ENCODE measurements at places on chromosomes 4 and X. TPM values are rescaled to one million over a fixed set of nuclear protein-coding genes. Genes with fewer than 3 reads are reported as not detected.
A peak's percentile ranks its signal among the peaks of the same experiment; 100 is the strongest.

DNA sequence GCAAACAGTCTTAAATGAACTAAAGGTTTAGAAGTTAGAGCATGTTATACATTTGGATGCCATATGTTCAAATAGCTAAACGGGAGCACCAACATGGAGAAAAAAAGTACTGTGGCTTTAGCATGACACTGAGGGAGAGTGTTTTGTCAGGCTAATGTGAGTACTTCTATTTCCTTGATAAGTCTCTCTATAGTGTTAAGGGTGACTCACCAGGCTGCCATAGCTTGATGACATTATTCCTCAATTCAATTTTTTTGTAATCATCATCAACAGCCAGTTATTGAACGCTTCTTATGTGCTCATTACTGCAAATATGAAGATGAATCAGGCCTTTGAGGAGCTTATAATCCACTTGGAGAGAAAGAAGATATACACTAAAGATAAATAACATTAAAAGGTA is 211.4 kb upstream of the GPR101 start:
- no peak overlapping the region for H3K4me3 ChIP-seq
- DNase-seq, result no peak
- no peak overlapping the region for H3K27ac ChIP-seq
- no peaks in the 10 kb centered on the region for H3K4me1 ChIP-seq

The KCTD8 gene
- 4.2 TPM for total RNA-seq

DNA sequence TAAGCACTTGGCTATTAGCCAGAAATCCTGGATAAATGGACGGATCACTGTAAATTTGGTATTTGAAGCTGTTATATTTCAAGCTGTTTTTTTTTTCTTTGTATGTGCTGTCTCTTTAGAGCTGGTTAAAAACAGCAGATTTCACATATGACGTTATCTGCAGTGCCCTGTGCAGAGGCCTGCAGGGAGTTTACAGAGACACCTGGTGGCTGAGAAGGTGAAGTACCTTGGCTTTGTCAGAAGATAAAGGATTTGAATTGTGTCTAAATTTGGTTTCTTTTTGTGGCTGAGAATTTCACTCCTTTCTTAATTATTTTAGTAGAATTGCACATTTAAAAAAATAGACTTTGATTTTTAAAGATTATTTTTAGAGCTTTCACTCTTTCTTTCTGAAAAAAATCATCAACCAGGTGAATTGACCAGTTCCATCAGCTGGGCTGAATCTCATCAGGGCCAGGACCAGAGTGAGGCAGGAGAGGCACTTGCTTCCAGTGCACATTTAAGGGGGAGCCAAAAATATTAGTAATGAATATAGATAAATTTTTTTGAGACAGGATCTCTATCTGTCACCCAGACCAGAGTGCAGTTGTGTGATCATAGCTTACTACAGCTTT is 9.6 kb upstream of the CHRNA9 start:
- no peaks in the 10 kb centered on the region for H3K27me3 ChIP-seq
- H3K4me3 ChIP-seq, result no peak overlapping the region
- no peak overlapping the region for H3K27ac ChIP-seq
- H3K36me3 ChIP-seq, result no peaks in the 10 kb centered on the region

DNA sequence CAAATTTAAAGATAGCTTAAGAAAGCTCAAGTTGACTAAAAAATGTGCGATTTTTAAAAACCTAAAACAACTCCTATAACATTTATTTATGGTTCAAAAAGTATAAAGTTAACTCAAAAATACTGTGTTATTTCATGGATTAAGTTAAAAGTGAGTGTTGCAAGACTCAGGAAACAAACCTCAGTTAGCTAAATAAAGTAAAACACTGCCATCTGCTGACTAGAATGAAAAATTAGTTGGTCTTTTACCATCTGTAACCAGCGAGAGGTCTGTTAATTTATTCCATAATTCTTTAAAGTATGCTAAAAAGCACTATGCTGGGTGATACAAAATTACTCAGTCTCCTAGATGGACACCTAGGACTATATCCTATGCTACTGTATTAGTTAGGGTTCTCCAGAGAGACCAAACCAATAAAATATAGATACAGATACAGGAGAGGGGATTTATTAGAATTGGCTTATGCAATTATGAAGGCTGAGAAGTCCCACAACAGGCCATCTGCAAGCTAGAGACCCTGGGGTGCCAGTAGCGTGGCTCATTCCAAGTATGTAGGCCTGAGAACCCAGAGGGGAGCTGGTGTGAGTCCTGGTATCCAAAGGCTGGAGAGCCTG is 4.9 kb upstream of the WDFY3 start:
- H3K27me3 ChIP-seq, result no peaks in the 10 kb centered on the region
- H3K36me3 ChIP-seq, result no peaks in the 10 kb centered on the region
- no peak overlapping the region for H3K4me3 ChIP-seq
- H3K27ac ChIP-seq, result no peak overlapping the region

The ZNF157 gene
- total RNA-seq, result not detected

- no peak overlapping the region for H3K27ac ChIP-seq
- H3K4me1 ChIP-seq, result no peaks in the 10 kb centered on the region
- no peaks in the 10 kb centered on the region for H3K27me3 ChIP-seq
Observed at GRCh38 chr4:7463566-7464258, 29.0 kb upstream of the PSAPL1 start.

GRCh38 chr4:170242471-170242870 is 152.7 kb upstream of the AADAT start:
- H3K4me1 ChIP-seq, result peaks cover 10% of the 10 kb centered on the region
- no peaks in the 10 kb centered on the region for H3K27me3 ChIP-seq
- no peak for DNase-seq
- no peaks in the 10 kb centered on the region for H3K36me3 ChIP-seq

GRCh38 chr4:173269280-173269679 is 64.9 kb downstream of the HMGB2 start:
- H3K36me3 ChIP-seq, result no peaks in the 10 kb centered on the region
- no peak overlapping the region for H3K4me3 ChIP-seq
- H3K4me1 ChIP-seq, result peaks cover 15% of the 10 kb centered on the region
- no peak overlapping the region for H3K27ac ChIP-seq
- no peak for DNase-seq

GRCh38 chrX:55490974-55491373 is 1.3 kb upstream of the USP51 start:
- no peak overlapping the region for H3K4me3 ChIP-seq
- no peaks in the 10 kb centered on the region for H3K4me1 ChIP-seq
- no peak overlapping the region for H3K27ac ChIP-seq
- DNase-seq, result no peak

- H3K27me3 ChIP-seq, result no peaks in the 10 kb centered on the region
- DNase-seq, result no peak
- H3K27ac ChIP-seq, result no peak overlapping the region
- no peak overlapping the region for H3K4me3 ChIP-seq
- peaks cover 4% of the 10 kb centered on the region for H3K4me1 ChIP-seq
Observed at GRCh38 chr4:109465069-109465468, 31.5 kb downstream of the SEC24B start.

DNA sequence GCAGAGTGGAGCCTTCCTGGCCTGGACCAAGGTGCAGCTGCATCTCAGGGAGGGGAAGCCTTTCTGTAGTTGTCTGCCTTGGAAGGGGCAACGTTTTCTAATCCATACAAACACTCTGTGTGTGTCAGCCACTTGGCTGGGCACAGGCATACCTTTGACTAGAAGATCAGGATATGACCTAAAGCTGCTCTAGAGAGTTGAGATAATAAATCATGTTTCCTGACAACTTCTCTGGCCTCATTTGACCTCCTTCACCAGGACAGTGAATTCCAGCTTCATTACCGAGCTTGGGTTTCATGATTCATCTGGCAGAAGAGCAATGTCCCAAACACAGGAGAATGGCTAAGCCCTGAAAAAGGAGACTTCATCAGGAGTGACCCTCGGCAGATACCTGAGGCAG is 89.6 kb upstream of the KIT start:
- no peak overlapping the region for H3K27ac ChIP-seq
- peaks cover 10% of the 10 kb centered on the region for H3K4me1 ChIP-seq
- H3K27me3 ChIP-seq, result no peaks in the 10 kb centered on the region
- no peak overlapping the region for H3K4me3 ChIP-seq

- peaks cover 8% of the 10 kb centered on the region for H3K4me1 ChIP-seq
- H3K27me3 ChIP-seq, result no peaks in the 10 kb centered on the region
- H3K4me3 ChIP-seq, result no peak overlapping the region
- DNase-seq, result no peak
- no peaks in the 10 kb centered on the region for H3K36me3 ChIP-seq
Observed at GRCh38 chr4:140718241-140718952, 37.8 kb downstream of the TBC1D9 start.

DNA sequence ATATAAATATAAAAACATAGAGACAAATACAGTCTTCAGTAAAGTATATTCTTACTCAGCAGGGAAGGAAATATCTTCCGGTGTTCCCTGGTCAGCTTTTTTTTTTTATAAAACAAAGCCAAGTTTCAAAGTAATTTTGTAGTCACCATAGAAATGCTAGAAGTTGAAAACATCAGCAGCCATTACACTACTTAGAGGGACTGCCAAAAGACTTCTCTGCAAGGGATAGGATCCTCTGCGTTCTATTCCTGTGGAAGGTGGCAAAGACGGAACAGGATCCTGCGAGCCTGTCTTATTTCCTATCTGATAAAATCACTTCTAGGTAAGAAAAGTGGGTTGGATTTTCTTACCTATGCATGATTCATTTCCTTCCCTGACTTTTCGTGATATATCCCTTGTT is 19.4 kb downstream of the CLDN22 start:
- DNase-seq, result no peak
- H3K36me3 ChIP-seq, result peaks cover 6% of the 10 kb centered on the region
- H3K27me3 ChIP-seq, result no peaks in the 10 kb centered on the region
- no peaks in the 10 kb centered on the region for H3K4me1 ChIP-seq

The HTN1 gene
- total RNA-seq, result not detected

DNA sequence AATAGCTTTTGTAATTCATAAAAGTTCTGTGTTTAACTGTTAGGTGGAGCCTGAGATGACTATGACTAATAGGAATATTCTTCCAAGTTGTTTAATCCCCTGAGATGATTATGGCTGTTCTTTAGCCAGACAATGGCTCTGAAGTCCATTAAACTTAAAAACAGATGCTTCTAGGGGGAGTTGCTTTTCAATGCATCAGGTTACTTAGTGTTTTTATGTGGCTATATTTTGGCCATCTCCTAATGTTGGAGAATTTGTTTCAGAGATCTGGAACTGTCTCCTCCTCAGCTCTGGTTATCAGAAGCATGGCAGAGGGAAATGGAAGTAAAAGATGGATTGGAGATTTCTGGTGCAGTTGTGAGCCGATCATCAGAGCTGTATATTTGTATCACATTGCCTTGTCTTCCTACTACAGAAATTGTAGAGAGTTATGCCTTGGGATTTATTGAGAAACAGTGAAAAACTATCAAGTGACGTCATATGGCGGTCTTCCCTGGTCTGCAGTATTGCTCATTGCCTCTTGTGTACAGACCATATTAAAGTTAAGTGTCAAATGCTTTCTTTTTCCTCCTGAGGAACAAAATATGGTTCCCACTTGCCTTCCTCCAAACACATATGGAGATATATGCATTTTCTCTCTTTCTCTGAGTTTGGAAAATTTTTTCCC is 29.8 kb downstream of the SGMS2 start:
- H3K27ac ChIP-seq, result no peak overlapping the region
- peak overlapping the region; percentile 41 for H3K4me3 ChIP-seq

The BEND4 gene
- total RNA-seq, result 0.28 TPM

GRCh38 chr4:117971403-117971802 is 62.9 kb upstream of the NDST3 start:
- H3K36me3 ChIP-seq, result no peaks in the 10 kb centered on the region
- no peak overlapping the region for H3K4me3 ChIP-seq
- no peak overlapping the region for H3K27ac ChIP-seq
- no peaks in the 10 kb centered on the region for H3K4me1 ChIP-seq
- DNase-seq, result no peak

GRCh38 chrX:81195259-81195658 is 6.5 kb downstream of the HMGN5 start:
- no peaks in the 10 kb centered on the region for H3K4me1 ChIP-seq
- H3K27me3 ChIP-seq, result no peaks in the 10 kb centered on the region
- no peak overlapping the region for H3K4me3 ChIP-seq

GRCh38 chr4:81896936-81897335 is 425.2 kb upstream of the RASGEF1B start:
- H3K27ac ChIP-seq, result no peak overlapping the region
- H3K36me3 ChIP-seq, result no peaks in the 10 kb centered on the region
- no peak for DNase-seq
- no peaks in the 10 kb centered on the region for H3K27me3 ChIP-seq
- no peaks in the 10 kb centered on the region for H3K4me1 ChIP-seq
- no peak overlapping the region for H3K4me3 ChIP-seq

DNA sequence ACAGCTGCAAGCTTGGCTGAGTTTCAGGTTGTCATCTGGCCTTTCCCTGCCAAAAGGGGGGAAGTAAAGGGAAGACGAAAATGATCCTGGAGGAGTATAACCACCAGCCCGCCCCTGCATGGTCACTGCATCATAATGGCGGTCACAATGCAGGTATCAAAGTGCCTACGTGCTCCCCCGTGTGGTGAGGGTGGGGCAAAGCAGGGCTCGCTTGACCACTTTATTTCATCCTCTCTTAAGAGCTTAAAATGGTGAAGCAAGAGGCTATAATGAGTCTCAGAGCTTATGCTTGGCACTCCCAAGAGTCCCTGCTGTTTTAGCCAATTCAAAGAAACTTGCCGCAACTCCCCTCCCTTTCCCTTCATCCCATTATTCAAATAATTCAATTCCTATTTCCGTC is 105.6 kb downstream of the APOOL start:
- H3K27me3 ChIP-seq, result no peaks in the 10 kb centered on the region
- no peak overlapping the region for H3K27ac ChIP-seq
- no peaks in the 10 kb centered on the region for H3K4me1 ChIP-seq

- H3K27ac ChIP-seq, result peak overlapping the region; percentile 61
- no peaks in the 10 kb centered on the region for H3K4me1 ChIP-seq
- no peak for DNase-seq
- H3K27me3 ChIP-seq, result no peaks in the 10 kb centered on the region
Observed at GRCh38 chrX:23668335-23668734, 1.0 kb downstream of the PRDX4 start.

- no peaks in the 10 kb centered on the region for H3K36me3 ChIP-seq
- no peaks in the 10 kb centered on the region for H3K27me3 ChIP-seq
- H3K4me3 ChIP-seq, result no peak overlapping the region
- DNase-seq, result no peak
- H3K4me1 ChIP-seq, result no peaks in the 10 kb centered on the region
- H3K27ac ChIP-seq, result no peak overlapping the region
Observed at GRCh38 chrX:154057791-154058190, 38.1 kb upstream of the IRAK1 start.

DNA sequence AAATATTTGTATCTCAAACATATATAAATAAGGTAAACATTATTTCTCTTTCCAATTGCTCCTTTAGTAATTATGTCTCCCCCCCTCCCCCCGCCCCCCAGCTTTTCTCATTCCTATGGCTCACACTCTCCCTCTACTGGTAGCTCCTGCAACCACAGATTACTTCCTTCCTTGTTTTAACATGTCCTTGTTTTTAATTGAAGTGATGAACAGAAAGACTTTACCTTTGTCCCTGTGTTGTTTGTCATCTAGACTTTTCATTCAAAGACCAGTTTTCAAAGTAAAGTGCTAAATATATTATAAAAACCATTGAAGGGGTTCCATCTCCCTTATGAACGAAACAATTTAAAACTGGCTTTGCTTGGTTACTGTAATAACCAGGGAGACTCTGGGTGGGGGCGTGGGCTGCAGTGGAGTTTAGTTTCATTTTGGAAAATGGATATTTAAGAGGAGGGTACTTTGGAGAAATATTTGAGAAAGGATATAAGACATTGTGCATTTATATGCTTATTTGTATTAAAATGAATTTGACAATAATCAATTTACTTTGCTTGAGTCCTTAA is 352.9 kb downstream of the RAPGEF2 start:
- H3K4me3 ChIP-seq, result no peak overlapping the region
- H3K4me1 ChIP-seq, result no peaks in the 10 kb centered on the region
- no peak overlapping the region for H3K27ac ChIP-seq
- no peaks in the 10 kb centered on the region for H3K27me3 ChIP-seq
- DNase-seq, result no peak
- H3K36me3 ChIP-seq, result no peaks in the 10 kb centered on the region

Measured in thoracic aorta (tissue), 2 donors.